ENCODE measurements at places on chromosomes 5 and 9.

GRCh38 chr5:136891175-136891972, 526.0 kb upstream of the TRPC7 start:
- no peak for DNase-seq

DNA sequence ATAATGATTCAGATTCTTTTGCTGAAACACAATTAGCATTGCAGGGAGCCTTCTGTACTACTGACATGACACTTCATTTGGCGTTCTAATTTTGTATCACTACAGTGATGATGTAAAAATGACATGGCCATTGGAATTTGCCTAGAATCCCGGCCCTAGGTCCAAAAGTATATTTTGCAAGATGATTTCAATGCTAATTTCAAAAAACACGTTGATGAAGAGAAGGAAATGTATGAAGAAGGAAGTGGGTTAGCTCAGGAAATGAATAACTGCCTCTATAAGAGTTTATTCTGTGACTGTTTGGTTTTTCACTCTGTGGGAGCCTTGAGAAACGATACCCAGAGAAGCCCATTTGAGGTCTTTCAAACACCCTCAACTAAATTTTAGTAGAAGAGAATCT, 59.3 kb downstream of the OSTF1 start:
- no peak for DNase-seq

DNA sequence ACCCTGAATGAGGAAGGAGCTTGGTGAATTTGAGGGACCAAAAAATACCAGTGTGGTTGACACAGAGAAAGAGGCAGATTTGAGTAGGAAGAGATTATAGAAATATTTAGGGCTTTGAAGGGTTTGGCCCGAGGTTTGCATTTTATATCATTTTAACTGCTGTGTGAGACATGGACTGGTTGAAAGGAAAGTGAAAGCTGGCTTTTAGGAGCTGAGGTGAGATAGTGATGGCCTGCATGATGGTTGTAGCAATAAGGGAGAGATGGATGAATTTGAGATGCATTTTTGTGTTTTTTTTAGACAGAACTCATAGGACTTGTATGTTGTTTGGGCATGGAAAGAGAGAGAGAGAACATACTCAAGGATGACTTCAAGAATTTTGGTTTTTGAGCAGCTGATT, 21.7 kb downstream of the FER start:
- DNase-seq = no peak

GRCh38 chr5:89133129-89133528, 250.1 kb upstream of the MEF2C start:
- no peak for DNase-seq

GRCh38 chr9:134066913-134067851, 644 bp downstream of the BRD3 start:
- DNase-seq = no peak

GRCh38 chr5:111782216-111782615, 25.2 kb upstream of the NREP start:
- no peak for DNase-seq

DNA sequence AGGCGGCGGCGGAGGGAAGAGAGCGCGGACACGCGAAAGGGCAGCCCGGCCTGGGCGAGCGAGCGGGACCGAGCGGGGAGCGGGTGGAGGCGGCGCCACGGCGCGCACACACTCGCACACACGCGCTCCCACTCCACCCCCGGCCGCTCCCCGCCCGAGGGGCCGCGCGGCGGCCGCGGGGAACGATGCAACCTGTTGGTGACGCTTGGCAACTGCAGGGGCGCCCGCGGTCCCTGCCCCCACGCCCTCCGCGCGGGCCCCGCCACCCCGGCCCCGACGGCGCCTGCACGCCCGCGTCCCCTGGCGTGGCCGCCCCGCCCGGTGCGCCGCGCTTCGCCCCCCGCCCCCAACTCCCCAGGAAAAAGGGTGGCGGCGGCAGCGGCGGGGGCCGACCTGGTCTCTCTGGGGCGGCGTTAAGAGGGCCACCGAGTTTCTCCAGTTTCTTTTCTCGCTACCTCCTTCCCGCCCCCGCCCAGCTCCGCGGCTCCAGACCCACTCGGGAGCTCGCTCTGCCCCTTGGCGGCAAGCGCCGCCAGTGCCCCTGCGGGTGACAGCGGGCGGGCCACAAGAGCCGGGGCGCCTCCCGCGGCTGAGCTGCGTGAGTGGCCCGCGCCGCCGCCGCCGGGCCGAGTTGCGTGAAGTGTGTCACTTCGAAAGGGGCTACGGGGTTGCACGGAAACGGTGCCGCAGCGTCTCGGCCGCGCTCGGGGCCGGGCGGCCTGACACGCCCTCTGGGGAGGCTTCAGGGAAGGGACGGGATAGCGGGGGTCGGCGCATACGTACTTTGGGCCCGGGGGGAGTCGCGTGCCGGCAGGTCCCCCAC, at the start of gene NR3C1:
Gene NR3C1 (minus strand): TSS at position 94 of the 823 bp plus-strand sequence. CDS start 2,847 bp downstream, outside the sequence.
- DNase-seq = peak; percentile 66

GRCh38 chr5:5351288-5351979, 71.0 kb upstream of the ICE1 start:
- DNase-seq = no peak

DNA sequence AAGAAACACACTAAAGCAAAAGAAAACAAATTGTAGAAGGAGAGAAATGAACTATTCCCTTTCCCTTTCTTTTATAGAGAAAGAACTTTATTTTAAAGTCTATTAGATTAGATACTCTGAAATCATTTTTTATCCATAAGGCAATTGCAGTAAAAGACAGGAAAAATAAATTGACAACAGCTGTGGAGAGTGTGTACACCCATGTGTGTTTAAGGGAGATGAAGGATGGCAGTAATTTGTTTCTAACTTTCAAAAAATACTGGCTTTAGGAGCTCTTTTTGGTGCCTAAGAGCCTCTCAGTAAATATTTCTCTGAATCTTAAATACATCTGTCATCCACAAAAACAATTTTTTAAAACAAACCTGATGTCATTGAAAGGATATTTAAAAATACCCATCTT, 18.3 kb upstream of the ARL14EPL start:
- no peak for DNase-seq
